ENCODE measurements at places on chromosomes 7 and 10. TPM values are rescaled to one million over a fixed set of nuclear protein-coding genes. Genes with fewer than 3 reads are reported as not detected.
A peak's percentile ranks its signal among the peaks of the same experiment; 100 is the strongest.

Gene ASB10
- total RNA-seq, result not detected

Gene TMEM72
- total RNA-seq, result not detected

Gene ADIRF
- 3.1 TPM for total RNA-seq

Gene IFIT2
- total RNA-seq, result 1.7 TPM

Gene FAM25G
- total RNA-seq, result not detected

Gene NXPH1
- total RNA-seq, result not detected

Gene SLC39A12
- not detected for total RNA-seq

Gene WNT16
- total RNA-seq, result not detected

Gene SLC18A3
- not detected for total RNA-seq

Gene WEE2
- total RNA-seq, result 0.03 TPM

GRCh38 chr10:120748519-120748918 is 102.6 kb upstream of the WDR11 start:
- no peak for DNase-seq

GRCh38 chr7:16411391-16411790 is 9.9 kb downstream of the CRPPA start:
- DNase-seq, result no peak

GRCh38 chr7:128347647-128348097 is 4.0 kb upstream of the RBM28 start:
- DNase-seq, result peak; percentile 71

DNA sequence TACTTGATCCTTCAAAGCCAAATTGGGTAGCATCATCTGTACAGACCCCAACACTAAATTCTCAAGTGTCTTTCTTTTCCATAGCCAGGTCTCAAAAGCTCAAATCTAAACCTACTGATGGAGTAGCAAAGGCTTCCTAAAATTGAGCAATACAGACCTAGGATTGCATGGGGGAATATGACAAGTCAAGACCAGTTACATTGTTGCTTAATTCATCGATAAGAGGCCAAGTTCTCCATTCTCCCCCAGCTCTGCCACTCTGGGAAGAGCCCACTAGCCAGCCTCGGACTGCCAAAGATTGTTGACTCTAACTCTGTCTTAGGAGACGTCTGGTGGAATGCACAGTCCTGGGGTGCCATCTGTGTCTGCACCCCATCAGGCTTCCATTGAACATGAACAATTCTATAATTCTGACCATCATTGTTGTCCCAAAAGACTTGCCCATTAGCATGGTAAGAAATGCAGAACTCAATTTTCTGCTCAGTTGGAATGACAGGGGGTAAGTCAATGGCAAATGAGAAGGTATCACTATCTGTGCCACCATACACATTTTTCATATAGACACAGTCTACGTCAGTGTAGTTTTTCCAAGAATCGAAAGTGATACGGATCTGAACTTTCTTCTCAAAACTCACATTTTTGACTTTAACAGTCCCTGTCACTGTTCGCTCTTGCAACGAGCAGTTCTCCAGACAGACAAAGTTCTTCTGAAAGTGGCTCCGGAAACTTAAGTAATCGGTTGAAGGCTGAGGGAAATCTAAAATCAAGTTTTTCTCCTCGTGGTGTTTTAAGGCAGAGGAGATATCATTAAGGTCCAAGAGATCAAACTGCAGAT is 2.9 kb downstream of the PPP1R3C start:
- no peak for DNase-seq

DNA sequence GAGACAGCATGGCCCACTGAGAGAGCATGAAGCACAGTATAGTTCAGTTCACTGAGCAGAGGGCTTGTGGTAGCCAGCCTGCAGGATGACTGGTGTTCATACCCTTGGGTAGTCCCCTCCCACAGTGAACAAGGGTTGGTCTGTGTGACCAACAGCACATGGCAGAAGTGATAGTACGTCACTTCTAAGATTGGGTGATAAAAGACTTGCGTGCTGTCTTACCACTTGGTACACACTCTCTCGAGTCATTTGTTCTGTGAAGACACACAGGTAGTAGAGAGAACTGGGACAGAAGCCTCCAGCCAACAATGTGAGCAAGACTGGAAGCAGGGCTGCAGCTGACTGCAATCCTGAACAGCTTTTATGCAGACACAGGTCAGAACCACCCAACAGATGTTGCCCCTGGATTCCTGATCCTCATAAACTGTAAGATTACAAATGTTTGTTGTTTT is 14.6 kb downstream of the EPC1 start:
- DNase-seq, result peak; percentile 41

GRCh38 chr10:108393089-108393488 is 1228.6 kb upstream of the SORCS1 start:
- no peak for DNase-seq

- no peak for DNase-seq
These were observed 97.0 kb downstream of the NPSR1 start for GRCh38 chr7:34755008-34755407.

GRCh38 chr7:94338921-94339371 is 55.7 kb upstream of the COL1A2 start:
- DNase-seq, result no peak

DNA sequence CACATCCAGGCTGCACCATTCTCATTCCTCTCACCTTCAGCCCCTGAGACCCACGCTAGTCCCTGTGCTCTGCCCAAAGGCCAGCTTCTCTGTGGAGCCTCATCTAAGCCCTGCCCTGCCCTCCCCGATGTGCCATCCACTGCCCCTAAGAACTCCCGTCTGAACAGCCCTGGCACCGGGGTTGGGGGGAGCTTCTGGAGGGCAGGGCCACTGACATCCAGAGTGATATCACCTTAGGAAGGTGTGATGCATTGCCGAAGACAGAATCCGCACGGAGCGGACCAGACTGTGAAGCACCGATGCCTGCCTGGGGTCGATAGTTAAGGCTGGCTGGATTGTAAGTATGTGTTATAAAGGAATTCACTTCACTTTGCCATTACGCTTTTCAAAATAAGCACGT is 511.0 kb downstream of the PTPRN2 start:
- DNase-seq, result no peak

DNA sequence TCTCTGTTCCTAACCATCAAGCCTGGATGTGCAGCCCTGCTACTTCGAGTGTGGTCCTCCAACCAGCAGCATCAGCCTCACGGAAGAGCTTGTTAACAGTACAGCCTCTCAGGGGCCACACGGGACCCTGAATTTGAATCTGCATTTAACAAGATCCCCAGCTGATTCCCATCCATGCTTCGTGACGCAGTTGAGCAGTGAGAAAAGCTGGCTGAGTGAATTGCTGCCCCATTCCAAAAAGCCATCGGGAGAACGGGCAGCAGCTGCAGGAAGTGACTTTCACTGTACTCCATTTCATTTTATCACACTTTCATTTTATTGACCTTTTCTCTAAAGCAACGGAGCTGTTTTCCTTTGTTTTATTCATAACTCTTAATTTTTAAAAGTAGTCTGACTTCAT is 22.5 kb downstream of the FAM171A1 start:
- DNase-seq, result no peak

DNA sequence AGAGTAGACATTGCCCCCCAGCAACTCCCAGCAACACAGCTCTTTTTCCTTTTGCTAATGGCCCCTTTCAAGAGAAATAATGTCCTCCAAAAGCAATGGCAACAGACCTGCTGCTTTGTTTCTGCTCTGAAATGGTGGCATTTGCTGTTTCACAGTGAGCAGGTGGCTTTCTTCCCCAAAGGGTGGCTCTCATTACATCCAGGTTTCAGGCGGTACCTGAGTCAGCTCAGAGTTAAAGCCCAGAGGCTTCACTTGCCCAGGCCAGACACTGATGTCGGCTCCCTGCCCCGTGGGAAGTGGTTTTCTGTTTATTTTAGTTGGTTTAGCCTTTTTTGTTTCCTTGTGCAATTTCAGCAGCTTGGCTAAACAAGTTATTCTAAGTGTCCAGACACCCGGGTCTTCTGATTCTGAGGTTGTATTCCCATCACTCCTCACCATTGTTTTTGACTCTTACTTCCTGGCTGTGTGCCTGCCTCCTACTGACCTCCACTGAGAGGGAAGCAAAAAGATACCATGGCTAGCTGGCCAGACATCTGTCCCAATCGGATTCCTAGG is 7.8 kb upstream of the ATOH7 start:
- no peak for DNase-seq

DNA sequence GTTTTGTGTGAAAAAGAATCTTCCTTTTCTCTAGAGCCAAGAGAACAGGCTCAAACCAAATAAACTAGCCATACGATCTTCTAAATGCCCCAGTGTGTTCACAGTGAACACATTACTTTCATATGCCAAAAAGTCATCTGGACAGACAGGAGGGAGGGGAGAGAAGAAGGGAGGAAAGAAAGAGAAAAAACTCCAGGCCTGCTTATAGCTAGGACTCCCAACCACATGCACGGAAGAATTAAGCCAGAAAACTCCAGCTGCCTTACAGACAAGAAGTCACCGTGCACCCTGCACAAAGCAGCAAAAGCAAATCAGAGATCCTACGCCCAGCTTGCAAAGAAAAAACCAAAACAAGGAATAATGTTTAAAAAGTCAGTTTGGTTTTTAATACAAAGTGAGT is 34.3 kb downstream of the SNX8 start:
- no peak for DNase-seq

DNA sequence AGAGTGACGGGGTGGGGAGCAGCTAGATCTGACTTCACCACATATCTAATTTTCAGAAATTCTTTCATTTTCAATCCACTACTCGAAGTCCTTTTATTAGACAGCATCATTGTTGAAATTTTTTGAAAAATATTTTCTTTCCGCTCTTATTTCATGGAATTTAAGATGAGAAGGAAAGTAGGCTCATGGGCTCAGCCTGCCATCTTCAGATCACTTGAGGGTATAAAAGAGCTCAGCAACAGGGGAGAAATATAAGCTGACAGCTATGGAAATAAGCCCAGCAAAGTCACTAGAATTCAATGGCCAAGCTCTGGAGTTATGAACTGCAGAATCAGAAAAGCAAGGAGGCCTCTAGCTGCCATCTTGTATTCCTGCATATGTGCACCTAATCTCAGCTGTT is 389.1 kb downstream of the XPNPEP1 start:
- no peak for DNase-seq

DNA sequence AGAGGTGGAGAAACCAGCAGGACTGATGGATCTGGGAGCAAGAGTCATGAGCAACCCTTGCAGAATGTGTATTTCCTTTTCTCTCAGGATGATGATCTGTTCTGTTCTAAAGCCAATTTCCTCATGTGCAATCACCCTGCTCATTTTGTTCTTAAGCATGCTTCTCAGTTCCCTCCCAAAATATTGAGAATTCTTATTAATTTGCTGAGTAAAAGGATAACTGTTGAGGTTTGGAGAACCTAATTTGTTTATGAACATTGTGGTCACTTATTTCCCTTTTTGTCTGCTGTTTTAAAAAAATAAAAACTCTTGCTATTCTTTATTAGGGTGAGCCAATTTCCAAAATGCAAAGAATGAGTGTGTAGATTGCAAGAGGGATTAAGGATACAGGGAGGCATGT is 106.8 kb downstream of the APBB1IP start:
- no peak for DNase-seq

DNA sequence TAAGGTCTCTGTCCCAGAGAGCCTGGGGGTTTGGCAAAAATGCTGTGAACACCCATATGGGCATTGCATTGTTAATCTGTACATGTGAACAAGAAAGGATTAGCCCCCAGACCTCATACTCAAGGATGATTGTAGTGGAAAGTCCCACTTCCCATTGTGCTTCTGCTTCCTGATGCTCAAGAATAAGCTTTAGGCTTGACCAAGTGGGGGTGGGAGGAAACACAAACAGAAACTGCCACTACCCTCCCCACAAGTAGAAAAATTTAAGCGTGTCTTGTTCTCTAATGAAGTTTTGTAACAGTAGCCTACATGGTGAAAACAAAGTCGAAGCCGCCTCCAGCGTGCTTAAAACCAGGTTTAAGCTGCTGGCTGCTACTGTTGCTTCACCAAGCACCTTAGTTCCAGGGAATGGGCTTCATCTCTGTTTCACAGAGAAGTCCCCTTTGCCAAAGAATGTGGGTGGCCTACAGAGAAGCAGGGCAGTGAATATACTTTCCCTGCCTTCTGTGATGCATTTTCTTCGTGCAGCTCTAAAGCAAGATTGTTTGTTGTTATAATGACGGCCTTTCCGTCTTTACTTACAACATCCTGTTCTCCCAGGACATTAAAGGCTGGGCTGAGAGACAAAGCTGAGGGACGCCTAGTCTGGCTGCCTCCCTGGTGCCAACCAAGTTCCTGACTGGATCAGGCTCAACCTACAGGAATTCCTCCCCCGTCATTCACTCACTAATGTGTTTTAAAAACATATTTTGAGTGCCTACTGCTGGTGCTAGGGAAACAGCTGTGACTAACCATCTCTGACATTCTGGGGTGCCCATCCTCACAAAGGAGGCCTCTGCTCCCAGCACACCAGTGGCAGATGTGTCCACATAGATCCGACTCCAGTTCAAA is 32.1 kb upstream of the CCSER2 start:
- DNase-seq, result no peak

DNA sequence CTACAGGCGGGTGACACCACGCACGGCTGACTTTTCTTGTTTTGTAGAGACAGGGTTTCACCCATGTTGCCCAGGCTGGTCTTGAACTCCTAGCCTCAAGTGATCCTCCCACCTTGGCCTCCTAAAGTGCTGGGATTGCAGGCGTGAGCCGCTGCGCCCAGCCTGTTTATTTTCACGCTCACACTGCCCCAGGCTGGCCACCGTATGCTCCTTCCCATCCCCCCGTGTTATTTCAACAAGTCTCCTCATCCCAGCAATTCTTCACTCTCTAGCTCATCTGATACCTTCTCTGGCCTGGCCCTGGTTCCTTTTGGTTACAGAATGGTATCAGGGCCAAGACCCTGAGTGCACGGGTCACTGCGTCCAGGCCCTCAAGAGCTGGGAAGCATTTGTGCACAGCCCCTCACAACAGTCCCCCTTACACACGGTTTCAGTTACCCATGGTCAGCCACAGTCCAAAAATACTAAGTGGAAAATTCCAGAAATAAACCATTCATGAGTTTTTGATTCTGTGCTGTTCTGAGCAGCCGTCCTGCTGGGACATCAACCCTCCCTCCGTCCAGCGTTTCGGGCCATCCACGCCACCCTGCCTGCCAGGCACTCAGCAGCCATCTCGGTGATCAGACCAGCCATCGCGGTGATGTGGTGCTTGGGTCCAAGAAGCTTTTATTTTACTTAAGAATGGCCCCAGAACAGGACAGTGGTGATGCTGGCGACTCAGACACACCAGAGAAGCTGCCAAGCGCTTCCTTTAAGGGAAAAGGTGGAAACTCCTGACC is 8.9 kb downstream of the COX19 start:
- DNase-seq, result no peak

DNA sequence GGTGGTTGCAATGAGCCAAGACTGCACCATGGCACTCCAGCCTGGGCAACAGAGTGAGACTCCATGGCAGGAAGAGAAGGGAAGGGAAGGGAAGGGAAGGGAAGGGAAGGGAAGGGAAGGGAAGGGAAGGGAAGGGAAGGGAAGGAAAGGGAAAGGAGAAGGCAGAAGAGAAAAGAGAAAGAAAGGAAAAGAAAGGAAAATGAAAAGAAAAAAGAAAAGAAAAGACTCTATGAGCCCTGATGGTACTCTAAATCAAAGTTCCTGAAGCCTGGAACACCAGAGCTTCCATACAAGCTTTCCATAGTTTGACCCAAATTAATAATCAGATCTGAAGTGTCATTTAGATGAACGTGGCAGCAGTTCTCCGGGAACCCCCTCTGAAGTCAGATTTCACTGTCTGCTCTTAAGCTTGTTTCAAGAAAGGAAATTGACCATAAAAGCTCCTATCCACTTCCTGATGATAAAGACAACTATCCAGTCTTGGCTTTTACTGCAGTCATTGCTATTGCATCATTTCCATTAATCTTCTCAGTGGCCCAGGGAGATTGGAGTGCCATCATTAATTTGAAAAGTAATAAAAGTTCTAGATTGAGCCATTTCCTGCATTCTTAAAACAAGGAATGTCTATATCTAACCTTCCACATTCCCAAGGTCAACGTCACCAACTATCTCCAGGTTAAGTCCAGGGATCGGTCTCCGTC is 44.2 kb upstream of the FRMD4A start:
- DNase-seq, result no peak

- no peak for DNase-seq
These were observed 23.9 kb upstream of the FAM107B start for GRCh38 chr10:14798636-14799035.
